CD4-positive, alpha-beta memory T cell (primary cell): ENCODE measurements at places on chromosomes 2 and 18. TPM values are rescaled to one million over a fixed set of nuclear protein-coding genes. Genes with fewer than 3 reads are reported as not detected.

Gene PAIP2B
- 11.0 TPM for total RNA-seq

Gene CDH7
- total RNA-seq: not detected

Gene IKZF2
- 13.2 TPM for total RNA-seq

Gene CXCR1
- not detected for total RNA-seq

Gene SERPINB4
- total RNA-seq: not detected

Gene AGXT
- not detected for total RNA-seq

Gene LOXHD1
- total RNA-seq: not detected

Gene HSBP1L1
- 34.8 TPM for total RNA-seq

Gene DSG1
- not detected for total RNA-seq

Gene PLCL1
- 17.6 TPM for total RNA-seq

Gene IL36RN
- not detected for total RNA-seq

Gene STEAP3
- total RNA-seq: not detected

Gene TMEM131
- 47.6 TPM for total RNA-seq

Gene IL1F10
- total RNA-seq: not detected

Gene ELP2
- total RNA-seq: 143 TPM

Gene RIT2
- total RNA-seq: not detected

Gene NDC80
- total RNA-seq: 6.2 TPM

Gene SH3BP4
- total RNA-seq: 0.20 TPM

Gene NEB
- 0.91 TPM for total RNA-seq

Gene UGGT1
- 60.2 TPM for total RNA-seq

Gene PUM2
- total RNA-seq: 184 TPM

Gene RTP5
- total RNA-seq: 0.28 TPM
